ENCODE measurements at places on chromosomes 6 and 20.
A peak's percentile ranks its signal among the peaks of the same experiment; 100 is the strongest.

DNA sequence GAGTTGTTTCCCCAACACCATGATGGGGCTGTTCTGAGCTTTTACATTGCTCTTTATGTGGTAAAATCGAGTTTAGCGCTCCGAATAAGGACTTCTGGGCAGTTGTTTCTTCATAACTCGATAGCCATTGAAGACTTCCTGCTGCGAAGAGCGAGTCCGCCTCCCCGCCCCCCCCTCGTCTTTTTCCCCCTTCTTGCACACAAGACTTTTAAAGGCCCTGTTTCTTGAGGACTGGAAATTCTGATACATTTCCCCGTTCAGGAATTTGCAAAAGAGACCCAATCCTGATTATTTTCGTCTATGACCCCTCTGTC, 1.5 kb upstream of the CITED2 start:
- no peak for DNase-seq

DNA sequence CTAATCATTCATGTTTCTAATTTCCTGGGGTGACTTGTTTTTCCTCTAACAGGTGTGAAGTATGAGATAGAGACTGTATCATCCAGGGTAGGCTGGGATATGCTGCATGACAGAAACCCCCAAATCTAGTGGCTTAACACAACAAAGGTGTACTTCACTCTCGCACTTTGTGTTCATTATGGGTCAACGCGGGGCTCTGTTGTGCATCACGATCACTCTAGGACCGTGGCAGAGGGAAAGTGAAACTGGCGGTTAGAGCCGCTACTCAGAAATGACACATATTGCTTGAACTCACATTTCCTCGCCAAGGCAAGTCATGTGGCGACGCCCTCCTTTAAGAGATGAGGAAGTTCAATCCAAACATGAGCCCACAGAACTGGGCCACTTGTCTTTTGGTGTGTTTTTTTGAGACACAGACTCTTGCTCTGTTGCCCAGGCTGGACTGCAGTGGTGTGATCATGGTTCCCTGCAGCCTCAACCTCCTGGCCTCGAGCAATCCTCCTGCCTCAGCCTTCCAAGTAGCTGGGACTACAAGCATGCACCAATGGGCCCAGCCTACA, 41.3 kb downstream of the PCNA start:
- peak; percentile 42 for DNase-seq

DNA sequence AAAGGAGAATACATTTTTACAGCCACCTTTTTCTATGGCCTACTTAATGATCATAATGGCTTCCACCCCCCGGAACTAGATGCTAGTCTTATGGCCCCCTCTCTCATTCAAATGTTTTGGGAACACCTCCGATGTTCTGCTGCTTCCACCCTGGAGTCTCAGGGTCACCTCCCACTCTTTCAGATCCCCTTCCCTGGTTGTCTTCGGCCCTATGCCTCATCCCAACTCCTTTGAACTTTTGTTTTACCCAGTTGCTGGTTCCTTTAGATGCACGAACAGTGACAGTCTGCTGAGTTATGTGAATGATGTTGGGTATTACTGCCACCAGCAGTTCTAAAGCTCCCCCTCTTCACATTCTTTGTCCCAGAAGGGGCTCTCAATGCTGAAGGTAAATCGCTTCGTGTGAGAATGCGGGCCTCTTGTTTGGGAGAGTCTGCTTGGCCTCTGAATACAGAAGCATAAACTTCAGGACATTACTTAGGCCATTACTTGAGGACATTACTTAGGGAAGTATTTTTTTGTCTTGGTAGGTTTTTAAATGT, 309.1 kb downstream of the SOX4 start:
- DNase-seq, result no peak

DNA sequence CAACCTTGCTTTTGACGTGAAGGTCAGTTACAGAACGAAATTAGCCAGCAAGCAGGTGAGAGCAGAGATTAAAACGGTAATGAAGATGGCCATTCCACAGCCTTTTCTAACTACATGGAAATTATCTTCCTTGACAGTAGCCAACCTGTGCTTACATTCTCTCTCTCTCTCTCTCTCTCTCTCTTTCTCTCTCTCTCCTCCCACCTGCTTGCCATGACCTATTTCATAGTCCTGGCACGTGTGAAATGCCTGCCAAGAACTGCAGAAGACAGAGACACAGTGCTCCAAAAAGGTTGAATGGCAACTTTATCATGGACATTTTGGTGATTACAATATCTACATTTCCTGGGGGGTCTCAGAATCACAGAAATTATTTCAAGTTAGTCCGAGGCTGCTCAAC, 38.5 kb upstream of the SALL4 start:
- no peak for DNase-seq

DNA sequence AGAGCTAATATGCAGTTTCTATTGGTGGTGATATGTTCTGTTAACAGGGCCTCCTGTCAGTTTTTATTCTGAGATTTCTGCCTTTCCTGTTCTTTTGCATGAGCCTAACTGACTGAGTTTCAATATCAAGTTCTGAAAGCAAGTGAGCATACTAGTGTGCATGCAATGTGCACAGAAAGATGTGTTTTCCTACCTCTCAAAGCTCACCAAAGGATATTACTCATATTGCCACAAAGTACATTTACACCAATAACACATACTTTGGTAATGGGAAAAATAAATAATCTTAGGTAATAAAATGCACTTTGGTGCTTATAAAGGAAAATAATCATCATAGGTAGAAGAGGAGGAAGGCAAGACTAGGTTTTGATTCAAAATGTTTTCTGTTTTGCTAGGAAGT, 195.0 kb downstream of the KHDC1L start:
- DNase-seq, result no peak

DNA sequence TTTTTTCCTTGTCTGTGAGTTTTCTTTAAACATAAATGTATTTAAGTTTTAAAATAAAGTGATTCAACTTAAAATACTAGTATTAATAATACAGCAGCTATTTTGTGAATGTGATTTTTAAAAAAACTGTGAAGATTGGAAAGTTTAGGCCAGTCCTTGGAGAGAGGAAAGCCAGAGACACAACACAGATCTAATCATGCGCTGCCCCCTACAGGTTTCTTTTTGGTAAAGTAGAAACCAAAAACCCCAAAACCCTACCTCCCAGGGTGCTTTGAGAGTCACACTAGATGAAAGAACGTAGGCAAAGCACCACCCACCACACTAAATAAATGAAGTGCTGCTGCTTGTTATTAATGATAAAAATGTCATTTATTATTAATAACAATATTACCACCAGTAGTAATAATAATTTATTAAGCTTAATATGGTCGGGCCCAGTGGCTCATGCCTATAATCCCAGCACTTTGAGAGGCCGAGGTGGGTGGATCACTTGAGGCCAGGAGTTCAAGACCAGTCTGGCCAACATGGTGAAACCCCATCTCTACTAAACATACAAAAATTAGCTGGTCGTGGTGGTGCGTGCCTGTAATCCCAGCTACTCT, 33.7 kb downstream of the SLC9A8 start:
- no peak for DNase-seq

GRCh38 chr6:135115834-135116233, 61.2 kb upstream of the HBS1L start:
- DNase-seq, result no peak
